ENCODE measurements at places on chromosomes 2 and 18.

DNA sequence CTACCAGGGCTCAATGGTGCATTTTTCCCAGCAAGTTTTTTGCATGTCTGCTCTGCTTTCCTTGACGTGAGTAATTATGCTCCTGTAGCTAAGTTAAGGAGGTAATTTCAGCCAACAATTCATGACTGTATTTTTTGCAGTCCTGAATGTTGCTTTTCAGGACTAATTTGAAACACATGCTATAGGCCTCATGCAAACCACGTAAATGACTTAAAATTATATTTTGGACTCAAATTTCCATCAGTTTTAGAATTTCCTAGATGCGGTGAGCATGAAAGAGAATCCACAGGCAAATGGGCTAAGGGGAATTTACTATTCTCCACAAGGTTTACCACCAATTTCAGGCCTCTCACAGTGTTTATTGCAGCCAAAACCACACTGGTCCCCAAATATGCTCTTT lies 589.9 kb upstream of the LRRTM1 start:
- DNase-seq, result no peak

- no peak for DNase-seq
These were observed 8.8 kb downstream of the IWS1 start for GRCh38 chr2:127517465-127517864.

DNA sequence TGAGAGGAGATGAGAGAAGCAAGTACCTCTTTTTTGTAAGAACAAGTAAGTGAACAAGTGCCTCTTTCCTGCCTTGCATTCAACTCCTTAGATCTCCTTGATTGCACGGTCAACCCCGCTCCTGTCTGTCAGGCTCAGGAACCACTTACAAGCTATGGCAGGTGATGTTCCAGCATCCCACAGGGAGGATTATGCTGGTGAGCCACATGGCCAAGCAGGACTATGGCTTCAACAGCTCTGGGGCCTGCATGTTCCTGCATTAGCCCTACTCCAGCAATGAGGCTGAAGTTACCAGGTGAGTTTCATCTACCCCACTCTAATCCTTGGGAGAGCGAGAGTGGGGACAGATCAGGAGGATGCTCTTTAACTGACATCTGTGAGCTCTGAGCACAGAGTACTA lies 29.5 kb downstream of the TTC32 start:
- no peak for DNase-seq

- DNase-seq, result no peak
These were observed 971.1 kb upstream of the ACVR2A start for GRCh38 chr2:146873646-146874259.

DNA sequence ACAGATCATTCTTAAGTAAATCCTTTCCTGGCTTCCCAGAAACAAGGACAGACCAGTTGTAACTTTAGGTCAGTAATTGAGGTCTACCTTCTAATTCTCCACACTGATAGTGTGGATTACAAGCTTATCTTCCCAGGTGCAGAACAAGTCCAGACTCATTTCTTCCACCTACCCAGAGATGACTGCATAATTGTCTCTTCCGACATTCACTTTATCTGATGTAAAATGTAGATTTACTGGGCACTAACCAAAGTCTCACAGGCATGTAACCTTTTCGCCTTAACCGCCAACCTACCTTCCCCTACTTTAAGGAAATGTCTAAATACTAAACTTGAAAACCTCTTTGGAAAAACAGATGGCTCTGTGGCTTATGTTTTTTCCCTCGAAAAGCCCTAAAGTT lies 96.2 kb downstream of the NCK2 start:
- DNase-seq, result no peak

DNA sequence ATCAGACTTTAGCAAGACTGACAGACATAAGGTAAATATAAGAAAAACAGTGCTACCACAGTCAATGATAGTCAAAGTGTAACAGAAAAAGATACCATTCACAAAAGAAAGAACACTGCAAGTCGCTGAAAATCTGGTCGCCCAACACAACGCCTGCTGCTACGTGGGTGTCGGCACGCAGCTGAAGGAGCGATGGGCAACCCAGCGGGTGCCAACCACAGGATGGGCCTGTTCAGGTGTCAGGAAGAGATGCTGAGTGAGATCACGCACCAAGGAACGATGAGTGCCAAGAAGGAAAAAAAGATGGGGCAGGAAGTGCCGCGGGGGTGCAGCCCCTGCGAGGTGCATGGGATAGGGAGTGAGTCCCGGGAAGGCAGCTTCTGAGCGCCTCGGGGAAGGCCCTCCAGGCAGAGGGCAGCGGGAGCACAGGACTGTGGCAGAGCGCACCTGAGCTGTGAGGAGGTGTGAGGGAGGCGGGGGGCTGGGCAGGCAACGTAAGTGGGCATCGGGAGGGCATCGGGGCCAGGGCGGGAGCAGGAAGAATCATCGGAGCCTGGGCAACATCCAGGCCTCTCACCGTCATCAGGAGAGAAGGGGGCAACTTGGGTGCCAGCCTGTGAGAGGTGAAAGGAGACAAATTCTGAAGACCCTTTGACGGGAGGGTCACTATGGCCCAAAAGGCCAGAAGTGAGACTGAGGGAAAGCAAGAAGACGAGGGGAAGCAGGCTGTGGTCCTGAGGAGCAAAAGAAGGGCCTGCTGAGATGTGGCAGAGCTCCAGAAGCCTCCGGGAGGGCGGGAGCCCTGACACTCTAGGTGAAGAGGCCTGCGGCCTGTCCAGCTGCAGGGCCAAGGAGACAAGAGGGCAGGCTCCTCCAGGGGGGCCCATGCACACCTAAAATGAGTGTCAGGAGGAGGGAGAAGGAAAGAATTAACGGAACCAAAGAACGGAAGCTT lies 14.8 kb upstream of the MTERF4 start:
- no peak for DNase-seq

- no peak for DNase-seq
These were observed 37.8 kb upstream of the DNMT3A start for GRCh38 chr2:25379535-25379934.

- DNase-seq, result no peak
These were observed 67.0 kb upstream of the RMP24 start for GRCh38 chr18:35905436-35905835.

- DNase-seq, result no peak
These were observed 90.9 kb downstream of the MYCN start for GRCh38 chr2:16031058-16031847.

DNA sequence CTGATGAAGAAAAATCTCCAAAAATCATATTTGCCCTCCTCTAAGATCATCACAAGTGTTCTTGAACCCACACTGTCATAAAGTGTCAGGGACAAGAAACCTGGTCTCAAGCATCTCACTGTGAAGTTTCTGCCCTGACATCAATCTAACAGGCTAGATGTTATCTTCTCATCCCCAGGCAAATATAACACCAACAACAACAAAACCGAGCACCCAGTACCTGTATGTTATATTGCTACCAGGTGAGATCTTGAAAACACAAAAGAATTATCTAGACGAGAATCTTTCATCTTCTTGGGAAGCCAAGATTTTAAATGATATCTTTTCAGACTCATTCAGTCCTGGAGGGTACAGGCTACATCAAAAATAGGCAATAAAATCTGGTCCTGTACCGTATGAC lies 8.8 kb upstream of the MAP4K3 start:
- no peak for DNase-seq

DNA sequence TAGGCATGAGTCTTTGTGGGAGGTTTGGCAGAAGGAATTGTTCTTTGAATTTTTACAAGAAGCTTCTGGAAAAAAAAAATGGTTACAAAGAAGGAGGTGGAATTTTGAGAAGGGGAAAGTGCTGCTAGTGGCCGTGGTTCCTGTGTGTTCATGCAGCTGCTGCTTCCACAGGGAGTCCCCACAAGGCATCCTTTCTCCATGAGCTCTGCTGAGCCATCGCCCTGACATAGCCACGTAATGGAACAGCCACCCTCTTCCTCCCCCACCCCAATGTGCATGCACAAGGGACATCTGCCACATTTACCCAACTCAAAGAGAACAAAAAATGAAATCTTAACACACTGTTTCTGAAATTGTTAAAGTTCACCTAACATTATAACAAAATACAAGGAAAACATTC lies 529.7 kb downstream of the SATB2 start:
- no peak for DNase-seq

- no peak for DNase-seq
These were observed 56.8 kb downstream of the FN1 start for GRCh38 chr2:215379039-215379438.

DNA sequence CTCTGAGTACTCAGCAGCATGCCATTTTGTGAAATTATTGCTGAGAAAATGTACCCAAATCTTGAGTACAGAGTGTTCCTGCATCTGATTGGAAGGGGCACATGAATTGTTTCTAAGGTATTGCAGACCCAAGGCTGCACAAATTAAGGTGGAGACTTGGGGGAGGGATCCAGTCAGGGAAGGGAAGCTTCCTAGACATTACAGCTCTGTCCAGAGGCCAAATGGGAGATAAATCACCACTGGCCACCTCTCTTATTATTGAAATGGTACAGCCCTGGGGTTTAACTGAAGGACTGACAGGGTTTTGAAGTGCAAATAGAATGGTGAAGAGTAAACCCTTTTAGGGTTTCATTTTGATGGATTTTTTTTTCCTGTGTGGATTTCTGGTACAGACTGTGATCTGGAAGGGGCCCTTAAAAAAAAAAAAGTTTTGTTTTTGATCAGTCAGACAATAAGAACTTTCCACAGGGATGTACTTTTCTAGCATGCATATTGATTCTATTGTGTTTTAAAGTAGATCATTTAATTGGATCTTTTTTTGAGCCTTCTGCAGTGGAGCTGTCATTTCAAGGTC lies 119.4 kb downstream of the GREB1L start:
- no peak for DNase-seq

DNA sequence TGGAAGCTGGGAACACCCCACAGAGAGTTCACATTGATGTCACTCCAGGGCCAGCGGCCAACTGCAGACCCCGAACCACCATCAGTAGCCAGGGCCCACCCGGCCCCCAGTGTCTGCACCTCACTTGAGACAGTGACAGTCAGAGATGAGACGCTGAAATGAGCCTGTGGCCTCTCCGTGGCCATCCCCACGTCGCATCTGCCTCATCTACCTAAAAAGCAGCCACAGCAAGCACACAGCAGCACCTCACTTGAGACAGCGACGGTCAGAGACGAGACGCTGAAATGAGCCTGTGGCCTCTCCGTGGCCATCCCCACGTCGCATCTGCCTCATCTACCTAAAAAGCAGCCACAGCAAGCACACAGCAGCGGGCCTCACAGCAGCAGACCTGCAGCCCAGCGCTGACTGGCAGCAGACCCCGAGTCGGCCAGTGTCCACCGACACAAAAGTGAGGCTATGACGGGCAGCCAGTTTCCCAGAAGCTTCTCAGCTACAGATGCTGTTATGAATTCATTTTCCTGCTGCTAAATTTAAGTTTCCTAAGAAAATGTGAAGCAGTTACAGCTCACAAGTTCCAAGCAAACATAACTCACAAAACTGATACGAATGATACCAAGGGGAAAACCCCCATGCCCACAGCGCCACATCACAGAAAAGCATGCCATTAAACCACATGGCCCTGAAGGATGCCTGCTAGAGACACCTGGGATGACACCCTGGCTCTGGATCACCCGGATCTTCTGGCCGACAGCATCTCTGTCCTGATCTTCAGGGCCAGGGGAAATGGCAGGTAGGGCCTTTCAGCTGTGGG lies 27.7 kb downstream of the SNORC start:
- DNase-seq, result no peak

DNA sequence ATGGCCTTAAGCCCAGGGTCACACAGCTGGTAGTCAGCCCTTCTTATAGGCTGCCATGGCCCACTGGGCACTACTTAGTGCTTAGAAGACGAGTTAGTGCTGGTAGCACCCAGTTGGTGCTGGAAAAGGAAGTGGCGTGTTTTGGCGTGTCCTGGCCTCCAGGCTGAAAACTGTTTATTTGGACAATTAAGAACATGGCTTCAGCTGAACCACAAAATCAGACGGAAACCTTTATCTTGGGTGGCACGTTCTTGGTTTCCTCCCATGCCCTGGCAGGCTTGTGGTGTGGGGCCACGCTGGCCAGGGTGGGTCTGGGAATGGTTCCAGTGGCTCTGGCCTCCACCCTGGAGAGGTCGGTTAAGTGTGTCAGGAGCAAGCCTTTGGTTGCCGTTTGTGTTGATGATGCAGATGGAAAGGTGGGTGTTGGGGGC lies 141.5 kb upstream of the HAAO start:
- no peak for DNase-seq

- DNase-seq, result no peak
These were observed 6.0 kb downstream of the RETREG2 start for GRCh38 chr2:219184121-219184520.

DNA sequence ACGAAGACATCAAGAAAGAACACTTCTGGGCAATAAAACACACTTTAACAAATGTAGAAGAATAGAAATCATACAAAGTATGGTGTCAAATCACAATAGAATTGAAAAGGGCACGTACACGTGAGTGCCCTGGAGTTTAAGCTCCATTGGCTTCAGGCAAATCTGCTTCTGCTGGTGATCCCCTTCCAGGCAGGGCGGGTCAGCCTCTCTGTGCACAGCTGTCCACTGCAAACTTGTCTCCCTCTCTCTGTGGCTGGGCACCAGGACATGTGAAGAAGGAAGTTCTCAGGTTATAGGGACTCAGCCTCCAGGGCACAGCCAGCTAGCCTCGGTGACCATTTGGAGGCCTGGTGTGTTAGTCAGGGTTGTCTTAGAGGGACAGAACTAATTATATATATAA lies 66.0 kb downstream of the ST3GAL5 start:
- no peak for DNase-seq

- DNase-seq, result no peak
These were observed 80.8 kb downstream of the PTGR3 start for GRCh38 chr18:75128051-75128605.

DNA sequence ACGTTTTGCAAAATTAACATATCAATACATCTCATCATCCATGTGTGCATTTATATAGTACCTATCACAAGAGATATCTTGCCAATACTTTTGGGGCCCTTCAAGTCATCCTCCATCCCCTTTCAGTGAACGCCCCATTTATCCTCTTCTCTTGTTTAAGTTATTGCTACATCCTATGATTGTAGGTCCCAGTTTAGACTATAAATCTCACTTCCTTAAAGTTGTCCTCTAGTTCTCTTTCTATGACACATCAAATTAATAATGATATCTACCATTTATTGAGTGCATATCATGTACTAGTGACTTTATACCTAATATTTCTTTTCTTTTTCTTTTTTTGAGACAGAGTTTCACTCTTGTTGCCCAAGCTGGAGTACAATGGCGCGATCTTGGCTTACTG lies 28.8 kb upstream of the FBXO11 start:
- no peak for DNase-seq

- DNase-seq, result peak; percentile 15
These were observed 10.7 kb downstream of the CAB39 start for GRCh38 chr2:230723363-230723762.

- no peak for DNase-seq
These were observed 139.0 kb downstream of the DDX1 start for GRCh38 chr2:15730545-15731212.

DNA sequence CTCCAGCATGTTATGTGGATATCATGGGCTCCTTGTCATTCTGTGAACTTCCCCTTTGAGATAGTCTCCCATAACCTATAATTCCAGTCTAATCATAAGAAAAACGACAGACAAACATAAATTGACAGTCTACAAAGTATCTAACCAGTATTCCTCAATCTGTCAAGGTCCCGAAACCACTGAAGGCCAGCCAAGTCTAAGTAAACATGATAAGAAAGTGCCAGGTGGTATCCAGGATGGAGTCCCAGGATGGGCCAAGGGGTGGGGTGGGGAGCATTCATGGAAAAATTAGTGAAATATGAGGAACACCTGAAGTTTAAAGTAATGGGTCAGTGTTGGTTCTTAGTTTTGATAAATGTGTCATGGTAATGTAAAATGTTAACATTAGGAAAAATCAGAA lies 355.5 kb downstream of the DPP10 start:
- no peak for DNase-seq
